ENCODE measurements at places on chromosomes 13 and 19.

GRCh38 chr19:51740356-51740755, 11.3 kb downstream of the FPR1 start:
- DNase-seq, result no peak

GRCh38 chr13:25420161-25420560, 48.4 kb downstream of the ATP8A2 start:
- DNase-seq, result no peak

DNA sequence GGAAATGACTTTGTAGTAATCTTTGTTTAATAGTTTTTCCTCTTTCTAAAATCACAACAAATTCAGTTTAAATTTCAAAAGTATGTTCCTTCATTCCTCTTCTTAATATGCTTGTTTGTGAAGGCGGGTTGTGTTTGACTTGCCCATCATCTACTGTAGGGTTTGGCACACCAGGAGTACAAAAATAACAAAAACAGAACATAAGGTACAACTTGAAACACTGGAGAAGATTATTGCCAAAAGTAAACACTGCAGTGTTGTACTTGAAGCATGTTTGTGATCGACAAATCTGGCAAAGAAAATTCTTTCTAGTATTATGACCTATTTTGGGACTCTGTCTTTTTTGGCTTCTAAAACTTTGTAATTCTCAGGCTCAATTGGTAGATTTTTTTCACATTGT, 518.6 kb downstream of the SLITRK5 start:
- no peak for DNase-seq

- DNase-seq, result no peak
Observed at GRCh38 chr13:77514336-77514726, 21.2 kb upstream of the SCEL start.

GRCh38 chr13:40402931-40403431, 263.5 kb downstream of the FOXO1 start:
- no peak for DNase-seq

DNA sequence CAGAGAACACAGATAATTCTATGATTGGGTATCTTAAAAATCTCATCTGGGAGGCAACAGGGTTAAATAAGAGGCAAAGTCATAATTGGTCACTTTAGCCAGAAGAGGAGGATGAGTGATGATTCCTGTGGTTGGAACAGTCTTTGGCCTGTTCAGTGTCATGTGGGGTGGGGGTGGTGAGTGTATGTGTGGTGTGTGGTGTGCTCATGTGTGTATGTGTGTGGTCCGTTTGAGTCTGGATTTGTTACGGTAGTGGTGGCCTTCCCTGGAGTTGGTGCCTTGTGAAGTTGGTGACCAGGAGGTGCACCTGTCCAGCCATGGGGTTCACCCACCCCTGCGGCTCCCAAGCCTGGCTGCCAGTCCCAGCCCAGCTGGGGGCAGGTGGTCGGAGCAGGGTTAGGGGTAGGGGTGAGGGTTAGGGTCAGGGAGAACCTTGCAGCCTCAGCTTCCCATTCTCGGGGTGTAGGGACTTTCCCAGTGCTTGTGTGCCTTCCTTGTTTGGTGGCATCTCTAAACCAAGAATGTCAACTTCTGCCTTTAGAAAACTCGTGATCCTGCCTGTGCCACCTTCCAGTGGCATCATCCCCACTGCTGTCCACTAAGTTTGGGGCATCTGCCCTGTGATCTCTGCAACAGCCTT, 97.5 kb downstream of the RAB20 start:
- DNase-seq, result no peak

GRCh38 chr13:31944262-31945160, 87.1 kb upstream of the FRY start:
- DNase-seq, result no peak

DNA sequence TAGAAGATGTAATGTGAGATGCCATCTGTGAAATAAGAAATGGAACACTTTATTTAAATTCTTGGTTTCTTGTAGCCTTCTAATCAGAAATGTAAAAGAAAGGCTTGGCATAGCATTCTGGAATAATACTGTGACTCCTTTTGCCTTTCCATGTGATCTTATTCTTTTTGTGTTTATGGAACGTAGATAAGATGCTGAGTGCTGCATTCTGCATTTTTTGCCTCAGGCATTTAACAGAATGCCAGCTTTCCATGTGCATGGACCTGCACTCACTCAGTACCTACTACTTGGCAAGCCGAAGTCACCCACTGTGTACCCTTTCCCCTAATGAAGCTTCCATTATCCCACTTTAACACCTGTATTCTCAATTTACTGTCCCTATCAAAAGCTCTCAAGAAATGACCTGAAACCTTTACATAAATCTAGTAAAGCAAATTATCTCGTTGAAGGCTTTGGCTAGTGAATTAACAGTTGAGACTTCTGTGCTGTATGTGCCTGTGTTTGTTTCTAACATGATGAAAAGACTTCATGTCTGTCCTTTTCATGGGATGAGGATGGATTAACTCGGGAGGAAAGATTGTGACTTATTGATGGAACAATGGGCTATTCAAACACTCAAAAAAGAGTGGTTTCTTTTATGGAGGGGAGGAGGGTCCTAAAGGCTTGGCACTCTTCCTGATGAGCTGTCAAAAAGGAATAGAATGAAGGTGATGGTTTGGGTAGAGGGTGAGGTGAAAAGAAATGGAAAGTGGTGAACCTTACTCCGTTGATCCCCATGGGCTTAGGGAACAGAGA, 44.7 kb upstream of the FRY start:
- DNase-seq, result no peak

DNA sequence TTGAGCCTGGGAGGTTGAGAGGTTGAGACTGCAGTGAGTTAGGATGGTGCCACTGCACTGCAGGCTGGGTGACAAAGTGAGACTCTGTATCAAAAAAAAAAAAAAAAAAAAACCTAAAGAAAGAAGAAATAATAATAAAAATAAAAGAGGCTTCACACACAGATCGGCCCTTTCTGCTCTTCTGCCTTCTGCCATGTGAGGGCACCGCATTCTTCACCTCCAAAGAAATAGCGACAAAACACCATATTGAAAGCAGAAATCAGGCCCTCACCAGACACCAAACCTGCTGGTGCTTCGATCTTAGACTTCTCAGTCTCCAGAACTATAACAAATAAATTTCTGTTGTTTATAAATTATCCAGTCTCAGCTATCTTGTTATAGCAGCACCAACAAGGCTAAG, 3.0 kb downstream of the ZNF649 start:
- no peak for DNase-seq

- DNase-seq, result no peak
Observed at GRCh38 chr13:103514188-103514587, 448.0 kb upstream of the SLC10A2 start.

DNA sequence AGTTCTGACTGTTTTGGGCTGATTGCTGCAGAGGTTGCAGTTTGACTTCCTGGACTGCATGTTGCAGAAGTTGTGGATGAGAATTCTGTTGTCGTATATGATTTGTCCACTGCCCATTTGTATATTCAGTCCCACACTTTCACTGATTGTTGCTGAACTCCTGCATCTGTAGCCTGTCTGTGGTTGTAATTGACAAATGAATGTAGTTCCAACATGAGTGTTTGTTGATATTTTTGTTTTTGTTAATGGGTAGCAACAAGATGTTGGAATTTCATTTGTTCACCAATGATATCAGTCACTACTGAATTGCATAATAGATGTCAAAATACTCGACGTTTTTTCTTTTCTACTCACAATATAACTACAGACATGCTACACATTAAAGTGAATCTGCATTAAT, 533.9 kb downstream of the DCT start:
- no peak for DNase-seq

DNA sequence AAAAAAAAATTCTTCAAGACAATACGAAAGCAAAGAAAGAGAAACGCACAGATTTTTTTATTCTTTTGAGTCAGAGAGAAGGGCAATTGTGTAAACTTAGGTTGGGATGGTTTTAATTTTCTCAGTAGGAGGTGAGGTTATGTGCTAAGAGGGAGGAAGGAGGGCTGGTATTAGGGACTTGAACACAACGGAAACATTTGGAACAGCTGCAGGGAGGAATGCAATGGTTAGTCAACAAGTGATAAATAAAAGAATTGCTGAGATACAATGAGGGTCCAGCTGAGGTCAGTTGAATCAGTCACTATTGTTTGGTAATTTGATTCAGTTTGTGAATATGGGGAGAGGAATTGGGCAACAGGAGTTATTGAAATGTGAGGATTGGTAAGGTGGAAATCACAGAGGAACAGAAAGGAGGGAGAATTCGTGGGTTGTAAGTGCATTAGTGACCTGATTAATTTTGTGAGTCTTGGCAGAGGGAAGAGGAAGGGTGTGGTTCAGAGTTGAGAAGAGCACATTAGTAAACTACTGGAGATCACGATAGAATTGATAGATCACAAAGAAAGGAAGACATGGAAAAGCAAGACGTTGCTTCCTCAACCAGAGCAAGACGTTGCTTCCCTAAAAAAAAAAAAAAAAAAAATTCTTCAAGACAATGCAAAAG, 499.5 kb upstream of the SPRY2 start:
- DNase-seq, result no peak

- peak; percentile 18 for DNase-seq
Observed at GRCh38 chr19:38506723-38507550, 73.4 kb downstream of the RYR1 start.

GRCh38 chr13:77891486-77891885, 27.1 kb downstream of the EDNRB start:
- DNase-seq, result no peak

DNA sequence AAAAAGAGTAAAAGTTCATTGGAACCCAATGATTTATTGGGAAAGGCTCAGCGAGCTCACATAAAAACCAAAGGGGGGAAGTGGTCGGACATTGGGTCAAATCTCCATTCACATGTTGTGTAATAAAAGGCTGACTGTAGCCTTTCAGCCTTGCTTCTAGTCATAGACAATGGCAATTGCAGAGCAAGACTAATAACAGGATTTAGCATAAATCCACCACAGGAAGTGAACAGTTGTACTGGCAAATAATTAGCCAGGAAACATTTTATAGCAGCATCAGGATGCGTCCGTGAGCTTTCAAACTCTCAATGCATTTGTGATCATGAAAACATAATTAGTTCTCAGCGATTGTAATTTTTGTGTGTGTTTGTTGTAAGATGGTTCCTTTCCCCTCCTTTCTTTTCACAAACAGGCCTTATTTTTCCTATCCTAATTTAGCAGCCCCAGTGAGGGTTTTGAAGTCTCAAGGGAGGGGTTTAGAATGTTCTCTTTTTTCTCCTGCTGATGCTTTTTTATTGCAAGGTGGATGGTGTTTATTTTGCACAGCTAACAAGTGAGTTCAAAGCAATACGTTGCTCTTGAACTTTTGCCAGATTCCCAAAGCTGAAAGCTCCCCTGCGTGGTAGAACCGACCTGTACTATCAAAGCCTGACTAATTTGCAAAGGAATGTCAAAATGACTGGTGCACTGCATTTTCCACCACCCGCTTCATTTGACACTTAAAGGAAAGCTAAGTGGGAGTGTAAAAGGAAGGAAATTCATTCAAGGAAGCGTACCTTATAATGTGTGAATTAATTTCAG, 105.6 kb downstream of the SPRY2 start:
- peak; percentile 80 for DNase-seq

Data from putamen (tissue), 1 donor.